ENCODE measurements at places on chromosomes 1 and 21. TPM values are rescaled to one million over a fixed set of nuclear protein-coding genes. Genes with fewer than 3 reads are reported as not detected.

The CRP gene
- not detected for total RNA-seq

The RIMS3 gene
- total RNA-seq = 0.29 TPM

The NFASC gene
- total RNA-seq = not detected

The RNU1-3 gene
- total RNA-seq = not detected

The MTARC1 gene
- total RNA-seq = 1.8 TPM

The CELA2A gene
- total RNA-seq = not detected

The CFAP74 gene
- total RNA-seq = not detected

The BMP8B gene
- total RNA-seq = not detected

The CGN gene
- total RNA-seq = not detected

The RHBG gene
- total RNA-seq = not detected

The OR2T2 gene
- total RNA-seq = not detected

The PLPP3 gene
- 4.9 TPM for total RNA-seq

The KCNJ6 gene
- not detected for total RNA-seq

The MRAP gene
- not detected for total RNA-seq

The GNG4 gene
- 0.86 TPM for total RNA-seq
